Stimulated activated CD4-positive, alpha-beta T cell treated with anti-CD3 and anti-CD28 coated beads, Interleukin-12 subunit alpha, Interleukin-12 subunit beta, amount 100 ng/mL, for 24 hours (primary cell): ENCODE measurements at places on chromosomes 6 and 20.

DNA sequence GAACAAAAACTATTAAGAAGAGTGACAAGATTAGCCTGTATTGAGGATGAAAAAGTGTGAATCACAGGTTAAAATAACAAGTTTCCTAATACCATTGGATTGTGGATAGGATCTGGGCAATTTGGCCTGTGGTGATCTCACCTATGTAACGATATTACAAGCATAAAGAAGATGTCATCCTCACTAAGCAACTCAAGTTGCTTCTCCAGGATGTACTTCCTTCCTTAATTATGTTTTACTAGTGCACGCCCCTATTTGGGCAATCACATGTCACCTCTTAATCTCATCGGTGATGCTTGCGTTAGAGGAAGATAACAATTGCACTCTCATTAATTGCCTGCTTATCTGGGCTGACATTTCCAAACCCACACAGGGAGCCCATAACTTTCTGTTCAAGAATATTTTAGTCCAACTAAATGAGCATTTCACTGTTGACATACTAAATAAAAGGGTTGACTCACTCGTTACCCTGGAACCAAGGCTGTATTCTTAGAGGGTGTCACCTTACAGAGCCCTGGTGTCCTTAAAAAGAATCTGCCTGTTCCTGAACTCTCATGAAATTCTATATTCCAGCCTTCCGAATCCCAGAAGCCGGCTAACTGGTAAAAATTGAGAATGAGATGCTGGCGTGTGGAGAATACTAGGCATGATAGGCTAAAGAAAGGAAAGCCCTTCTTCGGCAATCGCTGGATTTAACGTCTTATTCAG, 88.2 kb upstream of the ATXN1 start:
- DNase-seq = no peak

GRCh38 chr20:4216142-4216735, 200.9 kb upstream of the RNF24 start:
- DNase-seq = no peak

DNA sequence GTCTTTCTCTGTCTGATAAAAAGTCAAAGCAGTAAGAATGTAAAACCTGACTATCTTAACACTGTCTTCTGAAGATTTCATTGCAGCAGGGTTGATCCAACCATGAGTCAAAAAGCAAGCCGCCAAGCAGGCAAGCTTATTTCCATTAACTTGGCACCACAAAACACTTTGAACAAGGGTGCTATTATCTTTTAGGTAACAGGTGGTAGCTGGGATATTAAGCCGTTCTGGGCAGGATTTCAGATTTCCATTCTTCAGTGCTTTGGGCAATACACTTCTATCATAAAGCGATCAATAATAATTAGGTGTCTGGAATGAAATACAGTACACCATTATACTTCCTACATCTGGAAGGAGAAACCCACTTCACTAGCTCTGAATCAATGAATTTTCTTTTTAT, 181.9 kb downstream of the TBC1D7 start:
- no peak for DNase-seq

GRCh38 chr6:99603421-99604165, 3.0 kb upstream of the PRDM13 start:
- no peak for DNase-seq

DNA sequence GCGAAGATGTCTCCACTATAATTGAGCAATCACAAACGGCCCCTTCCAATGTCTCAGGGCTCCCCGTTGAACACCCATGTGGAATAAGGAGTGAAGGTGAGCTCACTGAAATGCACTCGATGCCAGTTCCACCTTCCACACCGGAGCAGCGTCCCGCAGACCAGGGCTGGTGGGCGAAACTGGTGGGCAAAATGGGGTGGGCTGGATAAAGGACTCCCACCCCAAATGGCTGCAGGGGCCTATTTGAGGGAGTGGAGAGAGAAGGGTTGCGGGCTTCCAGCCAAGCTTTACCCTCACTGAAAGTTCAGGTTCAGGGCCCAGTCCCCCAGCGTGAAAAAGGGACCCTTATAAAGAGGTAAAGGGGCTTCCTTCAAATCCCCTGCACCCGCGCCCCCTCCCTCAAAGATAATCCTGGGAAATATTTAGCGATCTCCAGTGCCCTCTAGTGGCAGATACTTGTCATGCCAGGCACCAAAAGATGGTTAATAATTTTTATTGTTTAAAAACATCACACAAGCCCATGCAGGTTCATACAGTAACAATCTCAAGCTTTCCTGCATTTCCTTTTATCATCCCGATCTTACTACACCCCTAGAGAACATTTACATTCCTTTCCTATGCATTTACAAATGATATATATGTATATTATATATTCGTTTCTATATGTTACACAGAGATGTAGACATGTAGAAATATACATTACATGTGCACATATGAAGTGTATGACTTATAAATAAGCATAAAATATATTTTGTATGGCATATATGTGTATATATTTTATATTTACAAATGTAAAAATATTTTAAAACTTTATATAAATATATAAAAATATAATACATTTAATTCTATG, 58.2 kb upstream of the NKX2-2 start:
- no peak for DNase-seq

- DNase-seq = no peak
Observed at GRCh38 chr6:110390404-110390803, 25.0 kb downstream of the DDO start.

GRCh38 chr6:90432937-90433336, 136.3 kb upstream of the BACH2 start:
- no peak for DNase-seq

GRCh38 chr6:161027385-161027784, 35.8 kb downstream of the MAP3K4 start:
- DNase-seq = no peak

GRCh38 chr6:15020119-15020770, 225.6 kb upstream of the JARID2 start:
- DNase-seq = no peak

- no peak for DNase-seq
Observed at GRCh38 chr20:17873410-17874270, 95.0 kb downstream of the SNX5 start.

DNA sequence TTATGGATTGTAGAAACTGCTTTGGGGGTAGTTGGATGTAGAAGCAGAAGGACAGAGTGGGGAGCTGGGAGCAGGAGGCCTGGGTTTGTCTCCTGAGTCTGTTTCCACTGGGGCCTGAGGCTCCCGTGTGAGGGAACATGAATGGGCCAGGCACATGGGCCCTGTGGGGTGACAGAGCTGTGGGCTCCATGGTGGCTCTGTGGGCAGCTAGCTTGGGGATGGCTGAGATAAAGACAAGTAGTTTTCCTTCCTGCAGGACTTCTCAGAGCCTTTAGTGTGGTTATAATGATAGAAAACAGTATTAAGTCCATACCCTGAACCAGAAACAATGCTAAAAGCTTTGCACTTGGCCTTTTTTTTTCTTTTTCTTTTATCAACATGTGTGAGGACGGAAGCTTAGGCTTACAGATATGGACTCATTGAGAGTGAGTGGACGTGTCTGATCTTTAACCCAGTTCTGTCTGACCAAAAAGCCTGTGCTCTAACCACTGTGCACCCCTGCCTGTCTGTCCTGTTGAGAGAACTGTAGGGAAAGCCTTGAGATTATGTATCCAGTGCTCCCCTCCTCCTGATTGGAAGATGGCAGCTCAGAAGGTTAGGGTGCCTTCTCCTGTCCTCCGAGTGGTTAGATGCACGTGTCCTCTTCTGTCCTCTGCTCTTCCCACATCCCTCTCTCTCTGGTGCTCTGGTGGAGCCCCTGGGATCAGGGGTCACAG, 98.3 kb downstream of the CDH26 start:
- DNase-seq = no peak

DNA sequence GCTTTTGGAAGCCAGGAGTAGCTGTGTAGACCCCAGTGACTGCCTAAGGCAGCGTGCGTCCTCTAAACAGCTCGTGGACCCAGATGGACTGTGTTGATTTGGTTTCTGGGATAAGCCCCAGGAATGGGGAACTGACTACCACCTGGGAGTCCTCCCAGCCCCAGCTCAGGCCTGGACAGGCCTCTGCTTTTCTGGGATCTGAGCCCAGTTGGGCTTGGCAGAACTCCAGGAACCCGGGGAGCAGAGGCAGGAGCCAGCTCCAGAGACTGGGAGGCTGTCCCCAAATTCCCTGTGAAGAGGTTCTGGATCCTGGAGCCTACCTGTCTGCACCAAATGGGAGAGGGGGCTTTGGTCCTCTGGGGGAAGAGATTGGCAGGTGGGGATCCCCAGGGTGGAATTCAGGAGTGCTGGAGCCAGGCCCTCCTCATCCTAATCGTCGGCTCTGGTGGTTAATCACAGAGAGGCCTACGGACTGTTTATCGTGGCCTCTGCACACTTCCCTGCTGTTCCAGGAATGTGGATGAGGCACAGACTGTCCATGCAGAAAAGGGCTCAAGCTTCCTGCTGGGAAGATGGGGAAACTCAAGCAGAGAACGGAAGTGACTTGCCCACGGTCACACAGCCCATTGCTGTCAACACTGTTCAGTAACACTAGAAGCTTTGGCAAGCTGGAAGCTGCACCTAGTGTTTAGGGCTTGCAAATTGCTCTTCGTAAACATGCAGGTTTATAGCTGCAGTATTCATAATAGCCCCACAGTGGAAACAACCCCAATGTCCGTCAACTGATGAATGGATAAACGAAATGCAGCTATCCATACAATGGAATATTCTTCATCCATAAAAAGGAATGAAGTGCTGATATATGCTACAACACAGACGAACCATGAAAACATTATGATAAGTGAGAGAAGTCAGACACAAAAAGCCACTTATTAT, 100.6 kb downstream of the KCNB1 start:
- DNase-seq = no peak

DNA sequence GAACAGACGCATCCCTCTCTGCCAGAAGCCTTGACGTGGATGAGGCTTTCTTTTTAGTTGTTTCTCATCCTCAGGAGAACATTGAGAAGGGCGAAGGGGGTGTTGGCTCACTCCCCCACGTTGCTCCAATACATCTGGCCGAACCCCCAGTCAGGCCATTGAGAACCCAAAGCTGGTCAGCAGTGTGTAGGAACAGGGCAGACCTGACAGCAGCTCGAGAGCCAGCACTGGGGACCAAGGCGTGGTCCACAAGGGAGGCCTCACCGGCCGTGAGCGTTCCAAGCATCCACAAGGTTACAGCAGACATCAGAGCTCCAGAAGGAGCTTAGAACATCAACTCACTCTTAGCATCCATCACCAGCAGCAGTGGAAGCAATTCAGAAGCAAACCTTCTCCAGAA, 387.9 kb upstream of the ARID1B start:
- DNase-seq = no peak

DNA sequence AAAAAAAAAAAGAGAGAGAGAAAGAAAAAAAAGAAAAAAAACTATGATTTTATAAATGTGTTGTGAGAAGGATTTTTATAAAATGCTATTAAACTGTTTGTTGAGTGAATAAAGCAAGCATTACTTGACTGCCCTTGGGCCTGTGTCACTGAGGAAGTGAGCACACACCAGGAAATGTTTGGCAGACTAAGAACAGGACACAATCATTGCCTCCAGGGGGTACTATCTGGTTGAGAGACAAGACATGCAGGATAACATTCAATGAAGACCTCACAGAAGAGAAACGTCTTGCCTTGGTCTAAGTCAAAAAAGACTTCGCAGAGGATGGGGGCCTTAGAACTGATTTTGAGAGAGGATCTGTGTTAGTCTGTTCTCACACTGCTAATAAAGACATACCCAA, 40.6 kb downstream of the MTFR2 start:
- no peak for DNase-seq

- no peak for DNase-seq
Observed at GRCh38 chr6:72246926-72247325, 360.6 kb downstream of the RIMS1 start.

GRCh38 chr6:105015482-105015881, 58.6 kb downstream of the LIN28B start:
- DNase-seq = no peak

DNA sequence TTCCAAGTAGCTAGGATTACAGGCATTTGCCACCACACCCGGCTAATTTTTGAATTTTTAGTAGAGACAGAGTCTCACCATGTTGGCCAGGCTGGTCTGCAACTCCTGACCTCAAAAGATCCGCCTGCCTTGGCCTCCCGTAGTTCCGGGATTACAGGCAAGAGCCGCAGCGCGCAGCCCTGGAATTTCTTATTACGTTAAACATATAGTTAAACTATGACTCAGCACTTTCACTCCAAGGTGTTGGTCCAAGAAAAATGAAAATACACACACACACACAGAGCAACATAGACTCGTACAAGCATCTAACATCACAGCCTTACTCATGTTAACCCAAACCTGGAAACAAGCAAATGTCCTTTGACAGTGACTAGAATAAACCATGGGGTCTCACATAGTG, 663.9 kb downstream of the PRKN start:
- DNase-seq = no peak

GRCh38 chr20:40636486-40636885, 52.5 kb downstream of the MAFB start:
- DNase-seq = no peak

- no peak for DNase-seq
Observed at GRCh38 chr6:38346291-38347079, 293.2 kb downstream of the BTBD9 start.

GRCh38 chr20:22720206-22720605, 135.8 kb upstream of the FOXA2 start:
- DNase-seq = no peak

DNA sequence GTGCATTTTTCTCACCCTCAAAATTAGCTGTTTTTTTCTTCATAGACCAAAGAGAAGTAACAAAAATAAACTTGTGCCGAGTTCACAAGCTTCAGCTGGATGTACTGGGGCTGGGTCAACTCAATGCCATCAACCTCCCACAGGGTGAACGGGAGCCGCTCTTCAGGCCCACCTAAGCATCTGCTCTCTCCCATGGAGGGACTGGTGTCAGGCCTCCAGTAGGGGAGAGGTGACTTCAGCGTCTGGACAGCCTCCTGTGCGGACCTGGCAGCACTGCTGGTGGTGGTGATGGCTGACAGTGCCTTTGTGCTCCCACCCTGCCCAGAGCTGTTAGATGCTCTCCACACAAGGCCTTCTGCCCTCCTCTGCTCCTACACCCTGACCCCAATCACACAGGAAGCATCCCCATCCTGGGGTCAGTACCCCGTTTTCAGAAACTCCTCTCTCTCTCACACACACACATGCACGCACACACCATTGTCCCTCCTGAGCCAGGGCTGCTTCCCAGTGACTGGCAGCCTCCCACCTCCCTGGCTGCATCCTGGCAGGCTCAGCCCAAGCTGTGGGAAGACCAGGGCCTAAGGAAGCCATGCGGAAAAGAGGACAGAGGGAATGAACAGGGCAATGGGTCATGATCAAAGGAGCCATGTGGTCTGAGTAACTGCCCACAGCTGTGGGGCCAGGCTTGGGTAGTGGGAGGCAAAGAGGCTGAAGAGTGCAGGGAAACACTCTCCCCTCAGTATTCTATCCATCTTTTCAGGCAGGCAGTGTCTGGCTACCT, 17.7 kb downstream of the CST8 start:
- DNase-seq = no peak
